ENCODE measurements at places on chromosomes 4 and X. TPM values are rescaled to one million over a fixed set of nuclear protein-coding genes. Genes with fewer than 3 reads are reported as not detected.

ZCCHC18 gene
- 3.6 TPM for total RNA-seq

GRCh38 chrX:50002067-50002714 lies 79.8 kb downstream of the CLCN5 start:
- peaks cover 9% of the 10 kb centered on the region for H3K27me3 ChIP-seq
- no peaks in the 10 kb centered on the region for H3K36me3 ChIP-seq
- DNase-seq, result no peak
- H3K4me3 ChIP-seq, result no peak overlapping the region
- peaks cover 5% of the 10 kb centered on the region for H3K4me1 ChIP-seq

- H3K4me1 ChIP-seq, result no peaks in the 10 kb centered on the region
- no peaks in the 10 kb centered on the region for H3K36me3 ChIP-seq
- H3K27me3 ChIP-seq, result peaks cover 1% of the 10 kb centered on the region
- H3K4me3 ChIP-seq, result no peak overlapping the region
- no peak for DNase-seq
These were observed 365.9 kb downstream of the INPP4B start for GRCh38 chr4:142480244-142480643.

DNA sequence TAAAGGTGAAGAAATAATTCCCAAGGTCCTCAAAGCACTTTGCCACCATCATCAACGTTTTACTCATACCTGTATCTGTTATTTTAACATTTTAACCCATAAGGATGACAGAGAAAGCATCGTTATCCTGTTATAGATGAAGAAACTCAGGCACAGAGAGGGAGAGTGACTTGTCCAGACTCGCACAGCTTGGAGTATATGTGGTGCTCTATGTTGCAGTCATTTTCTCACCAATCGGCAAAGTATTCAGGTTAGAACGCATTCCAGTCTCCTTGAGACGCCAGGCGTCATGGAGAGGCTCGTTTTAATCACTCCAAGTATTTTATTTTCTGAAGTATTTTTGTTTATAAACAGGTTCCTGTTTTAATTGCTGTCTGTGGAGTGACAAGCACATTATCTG lies 73.5 kb downstream of the IRF2 start:
- DNase-seq, result no peak
- peaks cover 50% of the 10 kb centered on the region for H3K36me3 ChIP-seq
- H3K27ac ChIP-seq, result no peak overlapping the region
- peaks cover 23% of the 10 kb centered on the region for H3K4me1 ChIP-seq
- no peak overlapping the region for H3K4me3 ChIP-seq

MAGEA8 gene
- not detected for total RNA-seq

NAP1L3 gene
- 18.3 TPM for total RNA-seq

- no peak overlapping the region for H3K27ac ChIP-seq
- no peak for DNase-seq
- no peak overlapping the region for H3K4me3 ChIP-seq
These were observed 601.3 kb downstream of the SPRY1 start for GRCh38 chr4:123997776-123998449.

GRCh38 chrX:139211568-139212182 lies 318.9 kb upstream of the F9 start:
- DNase-seq, result peak; percentile 8
- no peaks in the 10 kb centered on the region for H3K36me3 ChIP-seq
- no peaks in the 10 kb centered on the region for H3K27me3 ChIP-seq
- no peak overlapping the region for H3K4me3 ChIP-seq

DNA sequence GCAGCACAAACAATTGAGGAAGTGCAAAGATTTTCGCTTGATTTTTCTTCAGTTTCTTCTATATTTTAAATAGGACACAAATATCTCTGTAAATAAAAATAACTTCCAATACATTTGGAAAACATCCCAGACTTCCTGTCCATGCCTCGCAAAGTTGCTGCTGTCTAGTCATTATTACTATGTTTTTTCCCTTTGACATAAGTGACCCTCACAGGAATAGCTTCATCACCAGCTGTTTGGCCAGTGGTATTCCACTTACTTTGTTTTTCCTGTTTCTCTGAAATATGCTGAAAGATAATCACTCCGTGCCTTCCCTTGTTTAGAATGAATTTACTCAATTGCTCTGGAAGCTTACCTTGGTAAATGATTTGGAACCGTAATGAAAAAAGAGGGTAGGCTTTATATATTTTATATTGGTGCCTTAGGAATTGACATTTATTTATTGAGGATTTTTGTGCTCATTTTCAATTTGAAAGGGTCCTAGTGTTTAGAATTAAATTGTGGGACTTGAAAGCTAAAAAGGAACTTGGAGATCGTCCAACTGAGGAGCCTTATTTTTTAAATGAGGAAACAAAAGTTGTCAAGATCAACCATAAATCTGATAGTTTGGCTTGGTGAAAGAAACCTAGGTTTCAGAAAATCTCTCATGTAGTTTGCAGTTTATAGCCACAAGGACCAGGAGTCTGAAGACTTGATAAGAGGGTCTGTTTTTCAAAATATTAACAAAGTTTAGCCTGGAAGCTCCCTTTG lies 65.6 kb downstream of the CDKL5 start:
- H3K27me3 ChIP-seq, result peaks cover 3% of the 10 kb centered on the region
- H3K4me3 ChIP-seq, result no peak overlapping the region
- peaks cover 34% of the 10 kb centered on the region for H3K4me1 ChIP-seq
- peaks cover 3% of the 10 kb centered on the region for H3K36me3 ChIP-seq
- peak overlapping the region; percentile 48 for H3K27ac ChIP-seq

GRCh38 chr4:38237139-38237538 lies 276.9 kb downstream of the PTTG2 start:
- H3K4me1 ChIP-seq, result peaks cover 7% of the 10 kb centered on the region
- H3K27me3 ChIP-seq, result peaks cover 3% of the 10 kb centered on the region
- no peak for DNase-seq
- H3K4me3 ChIP-seq, result no peak overlapping the region
- H3K36me3 ChIP-seq, result no peaks in the 10 kb centered on the region
- H3K27ac ChIP-seq, result no peak overlapping the region

ZRSR2 gene
- total RNA-seq, result 8.4 TPM

TLR7 gene
- not detected for total RNA-seq

- H3K27ac ChIP-seq, result peak overlapping the region; percentile 52
- no peak for DNase-seq
- peaks cover 32% of the 10 kb centered on the region for H3K4me1 ChIP-seq
- peaks cover 4% of the 10 kb centered on the region for H3K27me3 ChIP-seq
These were observed 224.6 kb downstream of the SPRY1 start for GRCh38 chr4:123621072-123621705.

- DNase-seq, result peak; percentile 16
- H3K4me1 ChIP-seq, result peaks cover 4% of the 10 kb centered on the region
- no peak overlapping the region for H3K27ac ChIP-seq
These were observed 20.9 kb upstream of the MTM1 start for GRCh38 chrX:150547375-150548115.

CT45A1 gene
- total RNA-seq, result not detected

GRCh38 chrX:19225909-19226308 lies 103.6 kb upstream of the ADGRG2 start:
- no peak for DNase-seq
- no peaks in the 10 kb centered on the region for H3K36me3 ChIP-seq
- H3K27ac ChIP-seq, result no peak overlapping the region
- no peaks in the 10 kb centered on the region for H3K27me3 ChIP-seq

DCAF4L1 gene
- total RNA-seq, result 0.44 TPM

- H3K27me3 ChIP-seq, result peaks cover 2% of the 10 kb centered on the region
- no peak overlapping the region for H3K4me3 ChIP-seq
- DNase-seq, result no peak
These were observed 589.4 kb downstream of the PPP4R3C start for GRCh38 chrX:26873736-26874135.

DNA sequence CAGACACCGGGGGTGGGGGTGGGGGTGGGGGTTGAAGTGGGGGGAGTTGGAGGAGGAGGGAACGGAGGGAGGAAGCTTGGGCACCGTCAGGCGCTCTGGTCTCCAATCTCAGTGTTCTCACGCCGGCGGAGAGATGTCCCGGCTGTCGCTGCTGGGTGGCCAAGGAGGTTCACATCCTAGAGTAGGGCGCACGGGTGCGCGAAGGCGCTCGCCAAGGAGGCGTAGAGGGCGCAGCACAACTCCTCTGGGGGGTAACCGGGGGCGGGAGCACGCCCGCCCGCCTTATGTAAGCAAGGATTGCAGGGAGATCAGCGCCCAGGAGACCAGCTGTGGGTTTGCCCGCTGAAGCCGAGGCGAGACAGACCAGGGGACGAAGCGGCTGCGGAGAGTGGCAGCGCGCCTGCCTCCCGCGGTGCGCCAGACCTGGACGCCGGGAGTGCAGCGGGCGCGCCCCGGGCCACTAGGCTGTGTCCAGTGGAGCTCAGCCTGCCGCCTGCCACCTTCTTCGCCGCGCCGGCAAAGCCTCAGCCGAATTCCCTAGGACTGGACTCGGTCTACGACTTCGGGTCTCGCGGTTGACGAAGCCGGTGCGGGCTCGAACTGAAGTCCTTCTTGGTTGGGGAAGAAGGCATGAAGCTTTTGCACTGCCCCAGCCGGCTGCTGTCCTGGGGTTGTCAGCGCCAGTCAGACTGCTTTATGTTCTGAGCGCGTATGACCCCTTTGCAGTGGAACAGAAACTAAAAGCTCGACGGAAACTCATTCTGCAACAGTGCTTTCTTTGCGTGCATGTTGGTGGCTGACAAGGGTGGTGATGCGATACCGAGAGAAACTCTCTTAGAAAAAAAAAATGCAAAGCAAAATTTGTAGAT lies 707 bp upstream of the UNC5C start:
- DNase-seq, result peak; percentile 55
- H3K36me3 ChIP-seq, result no peaks in the 10 kb centered on the region
- H3K4me3 ChIP-seq, result peak overlapping the region; percentile 87
- H3K27me3 ChIP-seq, result peaks cover 13% of the 10 kb centered on the region
- peaks cover 34% of the 10 kb centered on the region for H3K4me1 ChIP-seq

GYPB gene
- not detected for total RNA-seq

Data from endothelial cell (in vitro differentiated cells).